Aorta (tissue), 5 donors: ENCODE measurements at places on chromosomes 7 and 10.

DNA sequence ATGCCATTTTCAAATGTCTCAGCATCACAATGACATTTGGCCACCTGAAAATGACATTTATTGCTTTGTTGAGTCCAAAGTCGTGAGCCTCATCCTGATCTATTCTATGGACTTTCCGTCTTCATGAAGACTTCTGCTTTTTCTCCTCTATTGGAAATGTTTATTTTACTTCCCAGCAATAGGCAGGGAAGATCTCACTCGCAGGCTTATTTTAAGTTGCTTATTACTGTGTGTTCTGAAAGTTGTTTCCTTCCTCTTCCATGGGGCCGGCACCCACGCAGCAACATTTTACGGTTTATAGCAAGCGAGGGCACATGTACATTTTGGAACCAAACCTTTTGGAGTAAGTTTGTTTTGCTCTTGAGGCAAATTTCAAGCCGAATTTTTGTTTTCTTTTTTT, 221.0 kb upstream of the KLF6 start:
- no peak for DNase-seq

DNA sequence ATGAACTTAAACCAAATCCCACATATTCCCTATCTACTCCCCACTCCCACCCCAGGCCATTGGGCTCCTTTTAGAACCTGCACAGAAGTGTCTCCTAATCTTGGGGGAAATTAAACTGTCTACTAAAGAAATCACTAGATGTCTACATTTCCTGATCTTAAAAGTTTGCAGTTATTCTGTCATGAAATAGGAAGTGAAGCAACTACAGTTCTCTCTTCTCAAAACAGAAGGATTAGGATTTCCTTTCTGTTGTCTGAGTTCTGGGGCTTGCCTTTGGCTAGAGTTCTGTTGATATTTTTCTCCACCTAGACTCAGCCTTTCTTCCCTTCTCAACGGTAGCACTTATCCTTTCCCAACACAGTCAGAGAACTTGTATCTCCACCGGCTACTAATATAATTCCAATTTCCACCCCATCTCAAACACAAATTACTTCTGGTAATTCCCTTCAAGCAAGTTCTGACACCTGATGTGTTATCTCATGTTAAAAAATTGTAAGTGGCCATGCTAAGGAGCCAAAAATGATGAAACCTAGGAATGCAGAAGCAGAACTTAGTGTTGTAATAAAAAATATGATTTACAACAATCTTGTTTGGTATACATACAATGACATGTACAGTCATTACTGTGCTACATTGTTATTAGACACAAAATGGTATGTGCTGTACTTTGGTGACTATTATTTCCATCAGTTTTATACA, 12.1 kb downstream of the OR9A4 start:
- no peak for DNase-seq

GRCh38 chr10:67926951-67927350, 42.5 kb downstream of the SIRT1 start:
- DNase-seq: no peak

- DNase-seq: no peak
These were observed 82.5 kb upstream of the TBX20 start for GRCh38 chr7:35336444-35336843.

GRCh38 chr7:68488341-68489060, 1109.8 kb upstream of the AUTS2 start:
- DNase-seq: no peak

GRCh38 chr7:113267271-113267670, 148.9 kb upstream of the SMIM30 start:
- no peak for DNase-seq

- peak; percentile 71 for DNase-seq
These were observed 23.3 kb downstream of the BPGM start for GRCh38 chr7:134669845-134670373.

DNA sequence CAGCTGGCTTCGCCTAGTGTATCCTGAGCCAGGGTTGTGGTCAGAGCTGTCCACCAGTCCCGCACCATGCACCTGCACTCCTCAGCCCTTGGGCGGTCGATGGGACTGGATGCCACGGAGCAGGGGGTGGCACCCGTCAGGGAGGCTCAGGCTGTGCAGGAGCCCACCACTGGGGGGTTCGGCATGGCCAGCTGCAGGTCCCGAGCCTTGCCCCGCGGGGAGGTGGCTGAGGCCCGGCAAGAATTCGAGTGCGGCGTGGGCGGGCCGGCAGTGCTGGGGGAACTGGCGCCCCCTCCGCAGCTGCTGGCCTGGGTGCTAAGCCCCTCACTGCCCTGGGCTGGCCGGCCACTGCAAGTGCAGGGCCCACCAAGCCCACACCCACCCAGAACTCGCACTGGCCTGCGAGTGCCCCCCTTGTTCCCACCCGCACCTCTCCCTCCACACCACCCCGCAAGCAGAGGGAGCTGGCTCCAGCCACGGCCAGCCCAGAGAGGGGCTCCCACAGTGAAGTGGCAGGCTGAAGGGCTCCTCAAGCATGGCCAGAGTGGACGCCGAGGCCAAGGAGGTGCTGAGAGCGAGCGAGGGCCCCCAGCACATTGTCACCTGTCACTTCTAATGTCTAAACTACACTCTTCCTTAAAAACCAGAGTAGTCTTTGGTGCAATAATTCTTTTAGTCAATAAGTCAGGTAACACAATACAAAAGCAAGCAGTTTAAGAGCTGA, 11.0 kb downstream of the FAM25A start:
- no peak for DNase-seq

GRCh38 chr10:79047875-79048638, 20.7 kb upstream of the ZMIZ1 start:
- DNase-seq: peak; percentile 68

DNA sequence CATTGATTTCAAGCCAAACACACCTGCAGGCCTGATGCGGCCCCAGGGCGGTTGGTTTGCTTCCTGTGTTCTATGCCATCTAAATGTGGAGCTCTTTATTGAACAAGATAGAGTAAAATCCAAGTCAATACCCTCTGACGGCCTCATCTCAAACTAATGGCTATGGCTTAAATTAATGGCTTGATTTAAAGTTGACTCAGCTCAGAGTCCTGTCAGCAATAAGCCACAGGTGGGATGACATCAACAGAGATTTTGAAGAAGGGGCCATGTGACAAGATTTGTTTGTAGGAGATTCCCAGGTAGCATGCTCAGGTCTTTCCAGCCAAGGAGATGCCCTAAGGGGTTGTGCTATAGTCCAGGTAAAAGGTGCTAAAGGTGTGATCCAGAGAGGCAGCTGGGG, 66.7 kb upstream of the ZNF32 start:
- DNase-seq: no peak

- no peak for DNase-seq
These were observed 113.8 kb upstream of the GLI3 start for GRCh38 chr7:42350801-42351200.

DNA sequence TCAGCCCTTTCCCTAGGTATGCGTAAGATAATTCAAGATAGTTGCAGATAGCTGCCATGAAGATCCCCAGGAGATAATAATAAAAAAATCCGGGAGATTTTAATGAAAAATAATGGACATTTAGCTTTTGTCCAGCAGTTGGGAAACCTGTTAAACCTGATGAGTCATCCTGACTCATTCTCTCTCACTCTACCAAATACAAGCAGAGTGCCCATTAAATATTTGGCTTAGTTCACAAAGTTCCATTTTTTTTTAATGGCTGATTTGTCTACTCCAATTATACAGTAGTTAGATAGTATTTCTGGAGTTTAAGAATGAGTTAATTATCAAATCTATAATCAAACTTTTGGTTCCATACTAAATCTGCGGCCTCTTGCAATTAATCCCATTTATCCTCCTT, 2.1 kb upstream of the SHTN1 start:
- no peak for DNase-seq

GRCh38 chr7:142142702-142143101, 31.2 kb downstream of the MGAM2 start:
- DNase-seq: no peak

DNA sequence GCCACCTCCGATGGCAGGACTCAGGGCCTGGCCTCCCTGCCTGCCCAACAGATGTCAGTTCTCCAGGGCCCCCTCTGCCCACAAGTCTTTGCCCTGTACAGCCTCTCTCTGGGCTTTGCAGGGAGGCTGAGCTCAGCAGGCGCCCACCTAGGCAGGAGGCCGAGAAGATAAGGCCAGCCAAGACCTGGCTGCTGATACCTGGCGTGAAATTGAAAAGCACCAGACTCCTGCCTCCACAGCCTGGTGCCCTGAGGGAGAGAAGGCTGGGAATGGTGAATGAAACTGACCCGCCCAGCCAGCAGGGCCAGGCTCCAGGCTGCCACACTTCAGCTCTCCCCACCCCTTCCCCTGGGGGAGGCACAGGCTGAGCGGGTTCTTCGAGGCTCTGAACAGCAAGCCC, 145.8 kb downstream of the CDH23 start:
- DNase-seq: no peak

- DNase-seq: no peak
These were observed 30.3 kb downstream of the C7orf33 start for GRCh38 chr7:148620749-148621359.

- no peak for DNase-seq
These were observed 4.5 kb upstream of the VOPP1 start for GRCh38 chr7:55576753-55577152.

- no peak for DNase-seq
These were observed 52.7 kb downstream of the FIGNL1 start for GRCh38 chr7:50397320-50397970.

DNA sequence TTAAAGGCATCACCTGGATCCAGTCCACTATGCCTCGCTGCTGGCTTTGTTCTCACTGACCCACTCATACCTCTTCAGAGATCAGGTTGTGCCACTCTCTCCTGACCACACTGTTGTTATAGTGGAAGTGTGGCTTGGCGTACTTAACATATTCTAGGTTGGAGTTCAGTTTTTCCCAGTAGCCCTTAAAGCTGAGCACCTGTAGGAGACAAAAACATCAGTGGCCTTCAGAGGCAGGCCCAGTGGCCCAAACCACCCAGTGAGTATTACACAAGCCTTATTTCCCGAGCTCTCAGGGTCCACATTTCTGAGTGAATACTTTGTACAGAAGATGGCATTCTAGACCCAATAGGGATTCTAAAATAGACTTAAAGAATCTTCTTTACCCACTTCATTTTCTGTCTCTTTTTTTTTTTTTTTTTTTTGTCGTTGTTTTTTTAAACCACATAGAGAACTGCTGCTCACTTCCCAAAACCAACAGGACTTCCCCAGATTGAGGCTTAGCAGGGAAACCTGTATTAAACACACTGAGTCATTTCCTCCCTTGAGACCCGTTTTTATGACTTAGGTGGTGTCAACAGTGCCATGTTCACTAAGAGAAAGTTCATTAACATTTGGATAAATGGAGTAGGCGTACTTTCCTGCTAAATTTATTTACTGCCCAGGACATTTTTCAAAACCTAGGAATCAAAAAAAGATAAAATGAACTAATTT, 85.8 kb downstream of the GSAP start:
- no peak for DNase-seq

GRCh38 chr7:66313886-66314568, 108.9 kb downstream of the TPST1 start:
- no peak for DNase-seq

- DNase-seq: no peak
These were observed 496.9 kb upstream of the CELF2 start for GRCh38 chr10:10520491-10521385.

DNA sequence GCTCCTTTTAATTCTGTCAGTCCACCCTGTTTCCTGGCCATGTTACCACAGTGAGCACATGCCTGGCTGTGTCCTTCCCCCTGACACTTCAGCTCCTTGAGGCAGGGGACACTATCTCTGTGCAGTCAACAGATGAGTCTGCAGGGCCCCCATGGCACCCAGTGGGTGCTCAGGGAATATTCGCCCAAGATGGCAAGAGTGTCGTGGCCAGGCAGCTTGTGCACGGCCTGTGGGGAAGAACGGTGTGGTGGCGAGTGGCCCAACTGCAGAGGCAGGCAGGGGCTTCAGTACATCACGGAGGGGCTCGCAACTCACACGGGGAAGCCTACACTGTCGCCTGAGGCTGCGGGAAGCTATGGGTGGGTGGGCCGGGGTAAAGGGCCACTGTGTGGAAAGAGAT, 91.1 kb downstream of the TRRAP start:
- no peak for DNase-seq

DNA sequence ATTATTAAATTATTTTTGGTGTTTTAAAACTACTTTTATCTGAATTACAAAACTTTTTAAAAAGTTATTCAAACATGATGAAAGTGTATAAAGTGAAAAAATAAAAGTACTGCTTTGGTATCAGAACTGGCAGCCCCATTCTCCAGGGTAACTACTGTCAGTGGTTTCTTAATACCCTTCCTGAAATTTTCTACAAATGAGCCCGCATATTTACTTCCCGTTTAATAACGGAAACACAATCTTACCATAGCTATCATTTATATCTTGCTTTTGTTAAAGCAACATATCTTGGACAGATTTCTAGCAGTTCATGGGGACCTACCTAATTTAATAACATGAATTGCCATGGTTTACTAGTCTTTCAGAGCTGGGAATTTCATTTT, 249.9 kb downstream of the RNLS start:
- no peak for DNase-seq

DNA sequence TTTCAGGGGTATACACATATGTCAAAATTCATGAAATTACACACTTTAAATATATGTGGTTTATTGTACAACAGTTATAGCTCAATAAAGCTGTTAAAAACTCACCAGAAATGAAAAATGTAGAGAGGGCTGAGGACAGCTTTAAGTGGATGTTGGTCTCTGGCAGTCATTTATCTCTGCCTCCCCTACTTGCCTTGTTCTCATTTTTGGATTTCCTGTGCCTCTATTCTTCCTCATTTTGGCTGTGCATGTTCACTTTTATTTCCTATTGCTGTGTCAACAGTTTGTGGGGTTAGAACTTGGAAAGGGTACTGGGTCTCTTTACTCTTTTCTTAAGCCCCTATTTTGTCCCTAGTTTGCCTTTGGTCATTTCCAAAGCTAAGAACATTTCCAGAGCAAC, 18.6 kb upstream of the MEST start:
- no peak for DNase-seq

DNA sequence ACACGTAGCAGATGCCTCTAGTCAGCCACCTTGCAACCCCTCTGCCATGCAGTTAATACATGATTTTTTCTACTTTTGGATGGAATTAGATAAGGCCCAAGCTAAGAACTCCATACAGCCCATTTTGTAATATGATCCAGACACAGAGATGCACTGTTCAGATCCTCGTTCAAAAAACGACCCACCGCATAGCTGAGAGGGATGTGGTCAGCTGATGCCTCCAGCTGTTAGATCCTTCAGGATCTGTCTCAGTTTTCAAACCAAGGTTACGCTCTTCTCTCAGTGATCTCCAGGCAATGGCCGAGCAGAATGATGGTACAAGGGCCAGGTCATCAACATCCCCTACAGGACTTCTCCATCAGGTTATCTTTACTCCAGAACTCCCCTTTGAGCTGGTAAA, 881.7 kb upstream of the C7orf33 start:
- no peak for DNase-seq

DNA sequence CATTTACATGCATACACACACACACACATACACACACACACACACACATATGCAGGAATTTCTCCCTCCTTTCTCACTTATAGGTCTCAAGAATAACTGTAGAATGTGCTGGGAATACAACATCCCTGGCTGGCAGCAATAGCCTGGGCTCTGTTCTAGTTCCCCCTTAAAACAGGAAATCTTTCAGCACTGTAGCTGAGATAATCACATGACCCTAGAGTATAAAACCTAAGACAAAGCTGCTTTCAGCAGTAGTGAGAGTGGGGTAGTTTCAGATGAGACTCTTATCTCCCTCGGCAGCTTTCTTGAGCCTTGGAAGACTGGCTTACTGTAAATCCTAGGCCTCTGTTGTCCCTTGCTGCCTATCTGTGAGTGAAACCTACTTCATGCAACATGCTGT, 137.4 kb upstream of the AKR1E2 start:
- DNase-seq: no peak

- no peak for DNase-seq
These were observed 92.4 kb downstream of the TPST1 start for GRCh38 chr7:66297579-66297978.

GRCh38 chr10:13705526-13706174, 118.9 kb downstream of the PRPF18 start:
- DNase-seq: no peak
